ENCODE measurements at places on chromosomes 4 and X.

DNA sequence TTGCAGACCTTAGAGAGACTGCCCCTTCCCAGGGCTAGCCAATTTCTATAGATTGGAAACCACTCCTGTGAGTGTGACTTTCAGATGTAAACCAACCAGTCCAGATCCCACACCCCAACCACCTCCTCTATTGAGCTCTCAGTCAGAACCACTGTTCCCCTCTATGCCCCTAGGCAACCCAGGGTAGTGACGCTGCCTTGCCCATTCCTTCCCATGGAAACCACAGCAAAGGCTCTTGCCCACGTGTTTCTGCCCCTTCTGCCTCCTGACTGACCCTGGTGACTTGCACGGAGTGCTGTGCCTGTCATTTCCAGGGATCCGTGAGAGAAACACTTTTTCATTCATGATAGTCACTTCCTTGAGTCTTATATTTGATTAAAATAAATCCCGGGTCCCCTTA lies 32.4 kb downstream of the CYTL1 start:
- no peak for DNase-seq

DNA sequence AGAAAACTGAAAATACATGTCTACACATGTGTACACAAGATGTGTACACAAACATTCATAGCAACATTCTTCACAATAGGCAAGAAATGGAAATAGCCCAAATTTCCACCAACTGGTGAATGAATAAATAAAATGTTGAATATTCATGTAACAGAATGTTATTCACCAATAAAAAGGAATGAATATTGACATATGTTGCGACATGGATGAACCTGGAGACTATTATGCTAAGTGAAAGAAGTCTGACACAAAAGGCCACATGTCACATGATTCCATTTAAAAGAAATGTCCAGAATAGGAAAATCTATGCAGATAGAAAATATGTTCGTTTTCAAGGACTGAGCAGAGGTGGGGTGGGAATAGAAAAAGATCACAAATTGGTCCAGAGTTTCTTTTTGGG lies 34.6 kb upstream of the LNX1 start:
- DNase-seq = no peak

DNA sequence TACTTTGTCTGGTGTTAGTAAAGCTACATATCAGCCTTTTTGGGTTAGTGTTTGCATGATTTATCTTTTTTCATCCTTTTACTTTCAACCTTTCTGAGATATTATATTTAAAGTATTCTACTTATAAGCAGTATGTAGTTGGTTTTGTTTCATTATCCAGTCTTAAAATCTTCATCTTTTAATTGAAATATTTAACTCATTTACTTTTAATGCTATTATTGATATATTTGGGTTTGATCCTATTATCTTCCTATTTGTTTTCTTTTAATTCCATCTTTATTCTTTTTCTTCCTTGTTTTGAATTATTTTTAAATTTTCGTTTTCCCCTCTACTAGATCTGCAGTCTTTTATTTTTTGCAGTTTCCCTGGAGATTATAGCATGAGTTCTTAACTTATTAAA lies 44.0 kb downstream of the CLDN22 start:
- DNase-seq = no peak

DNA sequence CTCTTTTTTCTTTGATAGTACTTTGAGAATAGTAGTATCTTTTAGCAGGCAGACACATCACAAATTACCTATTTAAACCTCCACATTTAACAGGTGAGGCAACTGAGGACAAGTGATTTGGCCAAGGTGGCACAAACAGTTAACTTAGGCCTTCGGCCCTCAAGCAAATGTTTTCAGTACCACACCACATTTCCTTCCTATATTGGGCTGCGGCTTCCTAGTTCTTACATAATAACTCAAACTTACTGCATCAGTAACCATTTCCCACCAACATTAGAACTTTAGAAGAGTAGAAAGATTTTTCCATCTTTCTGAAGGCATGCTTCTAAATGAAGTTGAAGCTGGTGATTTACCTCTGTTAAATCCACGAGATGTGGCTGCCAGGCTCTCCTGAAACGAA lies 63.2 kb upstream of the SLC4A4 start:
- no peak for DNase-seq

GRCh38 chrX:154750301-154751202 lies at the start of gene GAB3:
GAB3 (minus strand) TSS chrX:154751077; CDS start chrX:154751025, 52 bp downstream.
- no peak for DNase-seq

DNA sequence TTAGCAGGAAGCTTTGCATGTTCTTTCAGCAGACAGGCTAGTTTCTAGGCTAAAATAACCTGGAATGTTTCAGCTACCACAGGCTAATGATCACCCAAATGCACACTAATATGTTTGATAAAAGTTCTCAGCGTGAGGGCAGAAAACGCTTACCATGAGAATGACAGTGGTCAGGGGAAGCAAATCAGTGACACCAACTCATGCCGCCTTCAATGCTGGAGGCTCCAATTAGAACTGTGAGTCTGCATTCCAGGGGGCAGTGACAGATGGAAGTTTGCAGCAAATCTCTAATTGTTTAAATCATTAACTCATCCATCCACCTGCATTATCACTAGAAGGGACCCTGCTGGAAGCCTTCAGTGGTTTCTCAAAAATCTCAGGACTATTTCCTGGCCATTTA lies 43.2 kb downstream of the ANOS1 start:
- DNase-seq = no peak

DNA sequence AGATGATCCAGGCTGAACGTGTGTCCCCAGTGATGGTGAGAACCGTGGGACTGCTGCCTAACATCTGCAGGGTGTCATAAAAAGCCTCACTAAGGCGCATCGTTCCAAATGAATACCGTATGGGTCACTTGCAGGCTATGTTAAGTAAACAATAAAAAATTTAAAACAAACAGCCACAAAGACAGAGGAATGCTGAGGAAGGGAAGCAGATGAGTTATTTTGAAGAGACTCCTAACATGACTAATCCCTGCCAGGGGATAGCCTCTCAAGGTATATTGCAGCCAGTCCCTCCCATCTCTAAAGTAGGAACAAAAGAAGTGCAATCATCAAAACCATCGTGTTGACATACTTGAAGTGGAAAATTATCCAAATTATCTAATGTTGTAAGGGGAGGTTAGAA lies 83.8 kb downstream of the UNC5C start:
- DNase-seq = no peak

DNA sequence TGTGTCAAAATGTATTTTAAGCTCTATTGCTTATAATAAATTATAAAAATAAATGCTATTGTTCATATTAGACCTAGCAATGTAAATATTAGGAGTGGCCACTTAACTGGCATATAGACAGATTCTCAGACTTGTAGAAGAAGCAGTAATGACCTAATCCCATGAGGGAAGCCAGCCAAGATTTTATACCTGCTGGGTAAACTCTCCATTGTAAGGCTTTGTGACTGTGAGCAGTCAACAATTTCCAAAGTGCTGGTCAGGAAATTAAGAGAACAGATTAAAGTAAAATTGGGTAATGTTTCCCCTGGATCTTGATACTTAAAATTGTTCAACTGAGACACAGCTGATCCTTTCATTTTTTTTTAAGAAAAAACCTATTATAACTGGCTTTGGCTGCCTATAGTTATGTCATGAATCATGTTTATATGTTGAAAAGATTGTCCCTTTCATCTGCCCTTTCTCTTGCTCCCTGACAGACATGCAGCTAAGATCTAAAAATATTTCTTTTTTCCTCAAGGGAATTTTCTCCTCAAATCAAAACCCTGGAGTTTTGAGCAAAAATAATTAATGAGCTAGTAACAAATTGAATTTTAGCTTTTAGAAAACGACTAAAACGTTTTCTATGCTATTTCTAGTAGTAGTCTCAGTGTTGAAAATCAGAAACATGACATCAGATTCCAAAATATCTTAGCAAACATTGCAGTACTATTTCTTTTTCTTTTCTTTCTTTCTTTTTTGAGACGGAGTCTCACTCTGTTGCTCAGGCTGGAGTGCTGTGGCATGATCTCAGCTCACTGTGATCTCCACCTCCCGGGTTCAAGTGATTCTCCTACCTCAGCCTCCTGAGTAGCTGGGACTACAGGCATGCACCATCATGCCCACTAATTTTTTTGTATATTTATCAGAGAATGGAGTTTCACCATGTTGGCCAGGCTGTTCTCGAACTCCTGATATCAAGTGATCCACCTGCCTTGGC lies 77.9 kb downstream of the ADGRL3 start:
- DNase-seq = no peak

DNA sequence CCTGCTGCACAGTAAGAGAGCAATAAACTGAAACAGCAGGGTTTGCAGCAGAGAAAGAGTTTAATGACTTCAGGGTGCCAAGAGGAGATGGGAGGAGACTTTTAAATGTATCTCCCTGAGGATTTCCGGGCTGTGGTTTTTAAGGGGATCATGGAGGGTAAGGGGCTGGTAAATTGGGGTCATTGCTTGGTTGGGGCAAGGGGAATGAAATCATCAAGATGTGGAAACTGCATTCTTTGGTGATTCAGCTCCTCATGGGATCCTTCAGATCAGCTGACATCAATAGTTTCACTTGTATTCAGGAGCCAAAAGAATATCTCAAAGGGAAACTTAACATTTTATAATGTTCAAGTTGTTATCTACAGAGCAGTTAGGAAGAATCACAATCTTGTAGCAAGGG lies 174.3 kb upstream of the ANXA10 start:
- no peak for DNase-seq

GRCh38 chr4:174228988-174229387 lies 54.5 kb downstream of the FBXO8 start:
- no peak for DNase-seq

DNA sequence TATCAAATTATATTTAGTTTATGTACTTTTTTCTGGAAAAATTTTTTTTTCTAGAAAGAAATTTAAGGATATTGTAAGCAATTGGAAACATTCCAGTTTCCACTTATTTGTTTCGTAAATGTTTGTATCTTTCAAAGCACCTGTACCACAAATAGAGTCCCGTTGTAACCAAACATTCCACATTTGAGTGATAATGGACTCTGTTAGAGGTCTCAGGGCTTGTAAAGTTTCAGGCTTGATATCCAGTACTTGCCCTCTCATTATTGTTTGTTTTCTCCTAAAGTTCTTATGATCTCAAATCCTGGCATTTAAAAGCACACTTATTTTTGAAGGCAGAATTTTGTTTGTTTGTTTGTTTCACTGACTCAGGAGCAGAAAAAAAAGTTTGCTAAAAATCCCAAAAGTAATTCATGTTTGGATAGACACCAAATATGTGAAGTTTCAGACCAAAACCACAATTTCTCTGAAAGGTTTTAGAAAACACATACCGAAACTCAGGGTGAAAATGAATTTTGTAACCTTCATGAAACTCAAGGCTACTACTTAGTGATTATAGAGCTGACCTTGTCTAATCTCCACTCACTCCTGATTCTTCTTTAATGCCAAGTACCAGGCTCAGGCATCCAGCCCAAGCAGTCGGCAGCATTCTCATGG lies 5.7 kb upstream of the TMEM192 start:
- DNase-seq = no peak

DNA sequence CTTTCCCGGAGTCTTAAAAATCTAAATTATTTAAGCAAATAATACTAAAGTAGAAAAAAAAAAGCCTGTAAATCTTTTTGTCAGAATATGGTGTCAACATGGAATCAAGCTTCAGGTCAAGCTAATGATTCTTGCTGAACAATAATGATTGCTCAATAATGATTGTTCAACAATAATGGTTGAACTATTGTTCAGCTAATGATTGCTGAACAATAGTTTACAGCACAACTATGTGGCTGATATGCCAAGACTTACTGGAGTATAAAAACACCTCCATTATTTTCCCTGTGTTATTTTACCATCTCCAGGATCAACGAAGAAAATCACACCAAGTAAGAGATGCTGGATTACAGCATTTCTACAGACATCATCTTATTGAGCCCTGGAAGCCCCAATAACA lies 35.1 kb upstream of the SMIM31 start:
- no peak for DNase-seq

- DNase-seq = no peak
These were observed 120.5 kb upstream of the FAT1 start for GRCh38 chr4:186844059-186844681.

- DNase-seq = no peak
These were observed 603.6 kb upstream of the DIPK2B start for GRCh38 chrX:45804276-45804675.

DNA sequence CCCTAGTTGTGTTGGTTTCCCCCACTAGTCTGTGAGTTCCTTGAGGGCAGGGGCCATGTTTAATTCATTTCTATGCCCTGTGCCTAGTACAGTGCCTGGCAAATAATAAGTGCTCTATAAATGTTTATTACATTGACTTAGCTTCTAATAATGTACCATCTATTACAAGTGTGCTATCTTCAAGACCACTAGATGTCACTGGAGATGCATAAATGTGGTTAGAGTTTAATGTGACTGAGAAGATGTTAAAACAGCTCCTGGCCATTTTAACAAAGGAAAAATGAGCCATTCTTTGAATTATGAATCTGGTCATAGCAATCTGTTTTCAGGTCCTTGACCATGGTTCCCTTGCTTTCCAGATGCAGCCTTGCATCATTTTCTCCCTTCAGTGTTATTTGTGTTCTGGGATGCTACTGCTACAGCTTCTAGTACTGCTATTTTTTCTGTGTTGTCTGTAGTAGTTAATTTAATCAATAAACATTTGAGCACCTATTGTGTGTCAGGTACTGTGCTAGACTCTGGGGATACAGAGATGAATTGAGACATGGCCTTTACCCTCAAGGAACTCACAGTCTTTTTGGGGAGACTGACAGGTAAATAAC lies 43.2 kb downstream of the SLC9A6 start:
- DNase-seq = peak; percentile 49

- no peak for DNase-seq
These were observed 103.0 kb downstream of the PPEF1 start for GRCh38 chrX:18810416-18810815.

- no peak for DNase-seq
These were observed 3.5 kb upstream of the AFAP1 start for GRCh38 chr4:7943211-7943610.

GRCh38 chr4:110034026-110034393 lies 121.3 kb downstream of the EGF start:
- DNase-seq = no peak

- no peak for DNase-seq
These were observed 234.3 kb downstream of the LAS1L start for GRCh38 chrX:65300104-65300809.

DNA sequence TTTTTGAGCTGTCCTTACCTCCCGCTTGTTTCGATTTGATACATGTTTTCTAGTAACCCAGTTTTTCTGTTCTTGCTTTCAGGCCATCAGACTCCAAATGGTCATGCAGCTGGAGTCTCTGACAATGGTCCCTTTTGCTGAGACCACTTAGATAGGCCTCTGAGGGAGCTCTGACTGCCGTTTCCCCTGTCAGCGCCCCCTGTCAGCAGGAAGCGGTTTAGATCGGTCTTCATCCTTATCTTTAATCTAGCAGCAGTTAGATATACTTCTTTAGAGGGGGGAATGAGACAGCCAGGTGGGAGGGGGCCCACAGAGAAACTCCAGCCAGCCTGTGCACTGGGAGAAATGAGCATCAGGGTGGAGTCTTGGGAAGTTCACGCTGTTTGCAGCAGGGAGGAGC lies 457.9 kb downstream of the GPAT3 start:
- no peak for DNase-seq

DNA sequence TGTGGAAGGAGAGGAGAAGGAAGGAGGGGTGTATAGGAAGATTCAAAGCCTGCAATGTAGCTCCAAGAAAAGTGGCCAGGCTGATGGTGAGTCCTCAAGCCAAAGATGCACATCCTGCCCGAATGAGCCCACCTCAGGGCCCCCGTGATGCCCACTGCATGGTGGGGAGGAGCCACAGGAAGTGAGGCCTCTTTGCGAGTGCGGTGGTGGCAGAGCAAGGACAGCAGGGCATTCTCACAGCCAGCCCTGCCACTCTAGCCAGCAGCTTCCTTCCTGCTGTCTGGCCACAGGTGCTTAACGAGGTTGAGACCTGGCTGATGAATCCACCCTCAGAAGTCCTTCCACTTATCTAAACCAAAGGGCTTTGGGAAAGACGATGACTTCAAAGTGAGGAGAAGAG lies 55.8 kb downstream of the BCOR start:
- DNase-seq = no peak
